ENCODE measurements at places on chromosomes 7 and 10.

- DNase-seq, result no peak
These were observed 222.2 kb downstream of the C7orf25 start for GRCh38 chr7:42689626-42690025.

GRCh38 chr10:103125323-103126267 lies 67.5 kb downstream of the NT5C2 start:
- no peak for DNase-seq

GRCh38 chr10:819816-820215 lies 111.7 kb downstream of the LARP4B start:
- DNase-seq, result no peak

DNA sequence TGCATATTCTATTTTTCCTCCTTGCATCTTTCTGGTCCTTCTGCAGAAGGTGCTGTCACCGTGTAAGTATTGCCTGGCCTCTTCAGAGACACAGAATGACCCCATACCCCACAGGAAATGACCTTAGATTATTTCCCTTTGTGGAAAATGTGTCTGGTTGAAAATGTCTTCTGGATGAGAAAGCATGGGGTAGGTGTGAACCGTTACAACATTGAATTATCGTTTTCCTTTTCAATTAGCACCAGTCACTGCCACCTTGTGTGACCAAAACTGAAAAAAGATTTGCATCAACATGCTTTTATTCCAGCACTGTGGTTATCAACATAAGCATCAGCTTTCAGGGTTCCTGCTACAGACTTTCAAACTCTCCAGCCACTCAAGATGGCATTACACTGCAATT lies 58.0 kb upstream of the CELF2 start:
- no peak for DNase-seq

GRCh38 chr7:69994218-69994617 lies 395.9 kb downstream of the AUTS2 start:
- no peak for DNase-seq

DNA sequence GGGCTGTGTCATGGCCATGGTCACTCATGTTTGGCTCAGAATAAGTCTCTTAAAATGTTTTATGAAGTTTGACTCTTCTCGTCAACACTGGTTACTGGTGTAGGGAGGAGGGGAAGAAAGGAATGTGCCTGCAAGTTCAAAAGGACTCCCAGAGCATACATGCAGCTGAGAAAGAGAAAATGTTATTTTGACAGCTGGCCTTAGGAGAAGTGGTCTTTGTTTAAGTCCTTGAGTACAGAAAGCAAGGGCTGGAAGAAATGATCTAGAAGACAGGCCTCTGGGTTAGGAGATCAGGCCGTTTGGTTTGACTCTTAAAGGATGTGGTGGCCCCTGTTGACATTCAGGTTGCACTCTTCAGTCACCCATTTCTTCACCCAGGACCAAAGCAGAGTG lies 245.5 kb downstream of the REEP3 start:
- no peak for DNase-seq

GRCh38 chr10:6244510-6244909 lies 41.8 kb downstream of the PFKFB3 start:
- DNase-seq, result no peak

- no peak for DNase-seq
These were observed 699.9 kb downstream of the INHBA start for GRCh38 chr7:41002741-41003610.

- DNase-seq, result no peak
These were observed 35.4 kb downstream of the MALSU1 start for GRCh38 chr7:23334482-23335056.

DNA sequence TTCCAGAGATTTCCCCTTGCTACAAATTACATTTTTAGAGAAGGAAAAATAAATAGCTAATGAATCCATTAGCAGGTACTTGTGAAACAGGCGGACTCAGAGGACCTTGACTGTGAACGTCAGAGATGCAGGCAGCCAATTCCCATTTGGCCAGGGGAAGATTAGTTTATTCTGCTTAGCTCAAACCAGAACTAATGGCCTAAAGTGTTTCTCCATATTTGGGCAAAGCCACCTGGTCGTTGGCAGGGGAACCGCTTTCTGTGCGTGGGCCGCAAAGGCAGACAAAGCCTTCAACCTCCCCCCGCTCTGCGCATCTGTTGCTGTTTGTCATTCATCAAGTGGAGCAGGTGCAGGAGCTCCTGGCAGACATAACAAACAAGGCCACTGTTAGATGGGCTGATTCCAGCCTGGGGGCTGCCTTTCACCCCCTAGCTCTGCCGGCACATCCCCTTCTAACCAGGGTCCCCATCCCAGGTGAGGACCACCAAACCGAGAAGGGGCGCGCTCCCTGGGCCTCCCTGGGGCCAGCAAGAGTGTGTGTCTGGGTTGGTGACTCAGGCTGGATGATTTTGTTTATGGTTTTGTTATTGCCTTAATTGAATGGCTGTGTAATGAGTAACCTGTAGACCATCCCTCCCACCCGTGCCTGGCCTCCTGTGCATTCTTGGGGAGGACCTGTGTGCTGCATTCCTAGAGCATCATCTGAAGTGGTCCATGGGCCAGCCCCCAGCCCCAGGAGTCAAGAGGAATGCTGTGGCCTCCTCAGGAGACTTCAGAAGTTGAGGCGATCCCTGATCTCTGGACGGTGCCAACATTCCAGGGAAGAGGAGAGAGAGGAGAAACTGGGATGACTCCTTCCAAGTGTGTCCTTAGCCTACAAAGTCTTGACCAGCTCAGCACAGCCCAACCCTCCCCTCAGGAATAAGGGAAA lies 14.5 kb upstream of the CPA1 start:
- no peak for DNase-seq

DNA sequence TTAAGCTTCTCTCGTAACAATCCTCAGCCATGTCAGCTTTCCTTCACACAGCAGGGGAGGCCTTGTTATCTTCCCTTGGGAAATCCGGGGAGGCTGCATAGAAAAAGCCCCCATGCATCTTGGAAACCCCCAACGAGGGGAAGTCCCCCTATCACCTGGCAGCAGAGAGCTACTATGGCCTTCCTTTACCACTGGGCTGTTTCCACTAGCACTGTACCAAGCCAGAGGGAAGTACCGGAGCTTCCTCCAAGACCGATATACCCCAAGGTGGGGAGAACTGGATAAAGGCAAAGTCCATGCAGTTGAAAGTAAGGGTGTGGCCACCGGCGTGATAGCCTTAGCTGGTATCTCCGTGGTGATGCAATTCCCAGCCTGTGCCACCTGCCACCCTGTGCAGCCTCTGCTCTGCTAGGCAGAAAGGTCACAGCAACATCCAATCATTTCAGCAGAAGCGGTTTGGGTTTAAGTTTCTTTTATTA lies 4.4 kb upstream of the CLIP2 start:
- DNase-seq, result no peak

DNA sequence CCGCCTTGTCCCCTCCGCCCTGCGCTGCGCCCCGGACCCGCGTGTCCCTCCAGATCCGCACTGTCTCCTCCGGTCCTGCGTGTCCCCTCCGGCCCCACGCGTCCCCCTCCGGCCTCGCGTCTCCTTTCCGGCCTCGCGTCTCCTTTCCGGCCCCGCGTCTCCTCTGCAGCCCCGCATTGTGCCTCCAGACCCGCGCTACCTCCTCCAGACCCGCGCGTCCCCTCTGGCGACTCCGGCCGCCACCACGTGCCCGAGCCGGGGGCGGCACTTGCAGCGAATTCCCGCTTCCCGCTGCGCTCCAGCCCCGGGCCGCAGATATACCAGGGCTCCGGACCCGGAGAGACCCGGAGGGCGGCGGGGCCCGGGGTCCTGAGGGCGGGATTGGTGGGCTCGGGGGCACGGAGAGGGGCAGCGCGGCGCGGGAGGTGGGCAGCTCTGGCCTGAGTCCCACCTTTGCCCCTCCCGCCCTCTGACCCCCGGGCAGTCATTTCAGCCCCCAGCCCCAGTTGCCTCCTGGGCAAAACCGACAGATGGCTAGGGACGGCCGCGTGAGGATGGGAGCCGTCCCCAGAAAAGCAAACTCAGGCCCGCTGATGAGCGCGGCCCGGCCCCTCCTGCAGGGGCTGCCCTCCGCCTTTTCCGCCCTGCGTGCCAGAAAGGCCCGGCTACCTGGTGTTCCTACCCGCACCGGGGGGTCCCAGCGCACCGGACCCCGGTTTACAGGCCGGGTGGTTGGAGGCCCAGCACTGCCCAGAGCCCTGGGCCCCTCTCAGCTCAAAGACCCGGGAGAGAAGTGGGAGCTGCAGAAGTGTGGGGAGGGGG lies 56.5 kb downstream of the RBM17 start:
- no peak for DNase-seq

- DNase-seq, result no peak
These were observed 25.3 kb upstream of the C10orf53 start for GRCh38 chr10:49654036-49654693.

- DNase-seq, result no peak
These were observed 481.0 kb downstream of the PLXNA4 start for GRCh38 chr7:132095111-132095765.

DNA sequence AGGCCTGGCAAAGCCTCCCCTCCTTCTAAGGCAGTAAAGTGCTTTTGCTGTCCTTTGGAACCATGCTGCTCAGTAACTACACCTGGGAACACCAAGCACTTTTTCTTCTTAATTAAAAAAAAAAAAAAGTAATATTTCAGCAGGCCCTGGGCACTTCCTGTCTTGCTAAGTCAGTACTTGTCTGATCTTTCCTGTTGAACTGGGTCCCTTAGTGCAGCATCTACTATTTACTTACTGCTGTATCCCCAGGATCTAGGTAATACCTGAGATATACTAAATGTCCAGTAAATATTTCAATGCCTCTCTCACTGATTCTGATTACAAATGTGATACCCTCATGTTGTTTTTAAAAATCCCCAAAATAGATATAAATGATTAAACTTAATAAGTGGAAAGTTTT lies 77.4 kb downstream of the PPP1R3C start:
- DNase-seq, result no peak

DNA sequence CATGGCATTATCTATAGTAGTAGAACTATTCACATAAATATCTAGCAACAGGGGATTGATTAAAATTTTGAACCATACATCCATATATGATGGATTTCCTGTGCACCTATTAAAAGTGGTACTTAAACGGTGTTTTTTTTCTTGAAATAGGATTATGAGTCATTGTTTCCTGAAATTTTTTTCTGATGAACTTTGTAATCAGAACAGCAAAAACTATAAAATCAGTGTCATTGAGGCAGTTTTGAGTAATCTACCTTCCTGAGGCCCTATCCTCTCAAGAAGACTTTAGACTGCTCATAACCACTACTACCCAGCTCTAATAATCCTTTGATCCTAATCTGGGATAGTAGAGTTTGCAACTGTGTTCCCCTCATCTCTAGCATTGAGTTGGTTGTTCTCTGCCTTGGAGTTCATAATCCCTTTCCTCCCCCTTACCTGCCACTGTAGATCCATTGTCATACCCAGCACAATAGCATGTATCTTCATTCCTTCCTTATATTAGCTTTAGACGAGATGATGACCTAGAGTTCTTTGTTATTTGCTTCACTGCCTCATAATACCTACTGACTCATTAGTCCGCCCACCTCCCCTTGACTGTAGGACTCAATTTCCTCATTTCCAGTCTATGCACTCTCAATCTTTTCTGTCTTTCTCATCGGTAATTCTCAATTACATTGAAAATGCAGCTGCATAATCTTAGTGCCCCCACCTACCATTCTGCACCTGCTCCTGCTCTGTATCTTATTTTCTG lies 133.4 kb downstream of the LRRC4 start:
- DNase-seq, result no peak

GRCh38 chr7:50962962-50963374 lies 180.3 kb upstream of the GRB10 start:
- DNase-seq, result no peak

GRCh38 chr10:32084185-32084851 lies 28.1 kb upstream of the KIF5B start:
- no peak for DNase-seq

DNA sequence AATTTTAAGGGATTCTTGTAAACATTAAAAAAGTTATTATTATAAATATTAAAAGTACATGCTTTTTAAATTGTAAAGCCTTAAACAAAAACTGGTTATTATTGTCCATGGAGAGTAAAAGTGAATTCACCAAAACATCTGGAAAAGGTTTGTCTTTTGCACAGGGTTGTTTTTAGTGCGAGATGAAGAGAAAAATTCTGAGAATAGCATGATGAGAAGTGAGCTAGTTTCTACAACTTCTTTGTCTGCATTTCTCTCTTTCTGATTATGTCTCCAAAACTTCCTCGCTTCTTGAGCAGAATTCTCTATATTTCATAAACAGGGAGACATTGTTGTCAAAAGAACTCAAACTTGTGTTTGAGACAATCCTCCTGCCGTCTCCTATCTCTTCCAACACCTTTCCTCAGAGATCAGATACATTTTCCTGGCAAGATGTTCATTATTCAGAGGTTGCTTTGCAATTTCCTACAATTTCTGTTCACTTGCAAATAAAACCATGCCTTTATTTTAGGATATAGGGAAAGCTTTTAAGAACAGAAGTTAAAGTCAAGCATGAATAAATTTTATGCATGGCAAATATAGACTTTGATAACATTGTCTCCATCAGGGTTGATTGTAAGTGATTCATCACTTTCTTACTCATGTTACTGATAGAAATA lies 372.1 kb upstream of the NPVF start:
- DNase-seq, result no peak

GRCh38 chr7:70833726-70834125 lies 298.2 kb upstream of the GALNT17 start:
- DNase-seq, result no peak

GRCh38 chr10:109277456-109277855 lies 645.9 kb downstream of the XPNPEP1 start:
- no peak for DNase-seq

GRCh38 chr10:67114945-67115344 lies 189.1 kb downstream of the LRRTM3 start:
- no peak for DNase-seq

DNA sequence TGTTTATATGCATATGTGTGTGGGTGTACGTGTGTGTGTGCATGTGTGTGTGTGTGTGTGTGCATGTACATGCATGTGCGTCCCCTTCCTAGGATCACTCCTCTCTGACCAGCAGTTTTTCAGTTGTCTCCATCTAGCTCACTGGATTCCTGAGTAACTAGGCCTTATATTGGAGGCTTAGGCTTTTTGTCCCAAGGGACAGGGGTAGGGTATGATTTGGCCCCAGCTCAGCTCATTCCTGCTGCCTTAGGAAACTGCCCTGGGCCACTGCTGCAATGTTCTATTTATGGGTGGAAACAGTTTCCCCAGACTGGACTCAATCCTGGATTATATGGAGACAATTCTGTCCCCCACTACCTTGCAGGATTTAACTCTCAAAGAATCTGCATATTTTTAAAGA lies 68.8 kb upstream of the SDK1 start:
- no peak for DNase-seq

GRCh38 chr10:133044401-133044811 lies 43.3 kb upstream of the ADGRA1 start:
- no peak for DNase-seq

Data from T-helper 9 cell (primary cell).